NCI-H1694 (cell line): ENCODE measurements at places on chromosomes 5 and 9.

DNA sequence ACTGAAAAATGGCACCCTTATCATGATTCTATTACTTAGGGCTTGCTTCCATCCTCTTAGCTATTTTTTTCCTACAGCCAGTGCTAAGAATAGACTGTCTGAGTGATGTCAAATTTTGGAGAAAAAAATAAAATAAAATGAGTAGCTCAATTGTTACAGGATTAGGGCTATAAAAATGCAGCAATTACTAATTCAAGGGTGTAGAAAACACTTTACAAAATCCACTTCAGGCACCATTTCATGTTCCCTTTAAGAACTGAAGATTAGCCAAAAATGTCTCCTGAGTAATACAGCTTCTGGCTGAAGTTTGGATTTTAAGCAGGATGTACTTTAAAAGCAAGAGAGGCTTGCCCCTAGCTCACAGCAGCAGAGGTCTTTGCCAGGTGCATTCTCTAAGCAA lies 240.5 kb upstream of the IRX1 start:
- no peak for DNase-seq

- no peak for DNase-seq
Observed at GRCh38 chr5:84218546-84218945, 166.1 kb downstream of the EDIL3 start.

DNA sequence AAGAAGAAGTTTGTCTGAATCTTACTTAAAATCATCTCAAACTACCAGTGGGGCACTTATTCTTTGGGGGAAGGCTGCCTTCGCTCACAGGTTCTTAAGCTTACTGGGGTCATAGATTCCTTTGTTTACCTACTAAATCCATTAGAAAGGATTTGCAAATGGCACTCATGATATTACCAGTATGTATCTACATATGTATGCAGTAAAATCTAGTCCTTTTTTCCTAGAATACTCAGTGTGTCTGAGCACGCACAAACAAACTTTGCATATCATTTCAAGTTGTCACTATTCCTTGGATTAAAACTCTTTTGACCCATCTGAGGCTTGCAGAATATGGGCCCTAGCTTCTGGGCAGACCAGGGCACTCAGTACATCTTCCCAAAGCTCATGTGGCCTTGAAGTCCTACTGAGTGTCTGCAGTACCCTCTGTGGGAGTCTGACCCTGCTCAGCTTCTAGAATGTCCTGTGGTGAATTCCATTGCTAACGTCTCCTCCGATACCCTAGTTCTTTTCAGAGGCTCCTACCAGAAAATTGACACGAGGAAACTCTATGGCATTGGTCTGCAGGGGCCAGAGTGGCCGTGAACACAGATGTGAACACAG lies 297.9 kb downstream of the SLIT3 start:
- DNase-seq: no peak

DNA sequence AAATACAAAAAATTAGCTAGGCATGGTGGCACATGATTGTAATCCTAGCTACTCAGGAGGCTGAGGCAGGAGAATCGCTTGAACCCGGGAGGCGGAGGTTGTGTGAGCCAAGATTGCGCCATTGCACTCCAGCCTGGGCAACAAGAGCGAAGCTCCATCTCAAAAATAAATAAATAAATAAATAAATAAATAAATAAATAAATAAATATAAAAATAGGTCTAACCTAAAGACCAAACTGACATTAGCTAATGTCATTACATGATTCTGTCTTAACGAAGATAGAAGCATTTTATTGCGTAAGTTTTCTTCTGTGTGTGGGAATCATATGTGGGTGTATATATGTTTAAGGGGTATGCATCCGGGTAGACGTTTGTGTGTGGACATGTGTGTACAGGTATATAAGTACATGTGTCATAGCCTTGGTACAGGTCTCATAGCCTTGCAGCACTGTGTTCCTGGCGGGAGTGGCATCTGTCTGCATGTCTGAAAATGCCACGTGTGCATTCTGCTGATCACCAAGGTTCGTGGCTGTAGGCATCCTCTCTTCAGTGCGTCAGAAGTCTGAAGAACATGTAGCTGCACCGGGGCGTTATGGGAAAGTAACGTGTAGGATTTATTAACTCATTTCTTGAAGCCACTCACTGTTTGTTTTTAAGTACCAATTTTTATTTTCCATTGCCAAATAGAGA lies 298.1 kb downstream of the NR3C1 start:
- DNase-seq: no peak

DNA sequence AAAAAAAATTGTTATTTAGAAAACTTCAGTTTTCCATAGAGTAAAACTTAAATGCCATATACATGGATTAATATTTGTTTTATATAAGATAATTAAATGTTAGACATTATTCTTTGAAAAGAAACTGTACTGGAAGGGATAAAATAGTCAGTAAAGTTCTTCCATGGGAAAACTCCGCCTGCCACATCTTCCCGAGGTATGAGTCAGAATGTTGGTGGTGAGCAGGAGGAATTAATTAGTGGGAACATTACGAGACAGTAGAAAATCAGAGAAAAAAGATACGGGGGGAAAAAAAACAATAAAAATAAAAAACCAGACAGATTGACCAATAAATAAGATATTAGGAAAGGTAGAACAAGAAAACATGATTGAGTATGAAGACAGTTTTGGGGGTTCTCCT lies 930.3 kb upstream of the C9orf72 start:
- no peak for DNase-seq

- DNase-seq: peak; percentile 10
Observed at GRCh38 chr9:76302947-76303550, 91.2 kb downstream of the RFK start.
